ENCODE measurements at places on chromosomes 5 and 9.

DNA sequence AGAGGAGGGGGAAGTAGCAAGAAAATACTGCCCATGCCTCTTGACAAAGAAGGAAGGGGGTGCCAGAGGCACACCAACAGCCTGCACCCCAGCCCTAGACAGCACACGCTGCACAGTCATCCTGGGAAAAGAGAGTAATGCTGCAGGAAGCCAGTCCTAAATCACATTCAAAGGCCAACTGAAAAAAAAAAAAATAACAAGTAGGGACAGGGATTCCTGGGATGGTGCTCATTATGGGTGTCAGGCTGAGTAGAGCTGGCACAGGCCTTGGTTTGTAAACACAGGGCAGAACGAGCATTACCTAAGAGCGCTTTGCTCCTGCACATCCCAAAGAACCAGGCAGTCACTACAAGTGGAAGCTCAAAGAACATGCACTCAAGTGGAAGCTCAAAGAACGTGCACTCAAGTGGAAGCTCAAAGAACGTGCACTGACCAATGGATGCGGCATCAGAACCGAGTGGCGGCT lies 7.8 kb downstream of the RAPGEF1 start:
- peak; percentile 74 for DNase-seq
- no peaks in the 10 kb centered on the region for H3K36me3 ChIP-seq
- H3K4me1 ChIP-seq: peaks cover 45% of the 10 kb centered on the region
- H3K4me3 ChIP-seq: no peak overlapping the region
- no peaks in the 10 kb centered on the region for H3K27me3 ChIP-seq

GRCh38 chr9:106931466-106931865 lies 68.5 kb downstream of the ZNF462 start:
- DNase-seq: no peak
- no peak overlapping the region for H3K4me3 ChIP-seq
- H3K4me1 ChIP-seq: peaks cover 10% of the 10 kb centered on the region
- no peaks in the 10 kb centered on the region for H3K27me3 ChIP-seq
- no peak overlapping the region for H3K27ac ChIP-seq
- peaks cover 40% of the 10 kb centered on the region for H3K36me3 ChIP-seq

DNA sequence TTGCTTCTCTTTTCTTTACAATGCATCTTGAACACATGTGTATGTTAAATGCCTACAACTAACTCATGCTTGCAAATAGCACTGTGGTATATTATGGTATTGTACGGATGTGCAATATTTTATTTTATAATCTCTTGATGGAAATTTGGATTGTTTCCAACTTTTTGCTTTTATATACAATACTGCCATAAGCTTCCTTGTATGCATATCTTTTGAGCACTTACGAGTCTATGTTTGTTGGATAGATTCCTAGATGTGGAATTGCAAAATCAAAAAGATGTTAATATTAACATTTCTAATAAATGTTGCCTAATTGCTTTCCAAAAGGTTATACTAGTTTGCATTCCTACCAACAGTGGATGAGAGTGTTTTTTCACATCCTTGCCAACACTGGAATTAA lies 3.4 kb upstream of the GALNT12 start:
- no peak overlapping the region for H3K4me3 ChIP-seq
- no peaks in the 10 kb centered on the region for H3K36me3 ChIP-seq
- peaks cover 33% of the 10 kb centered on the region for H3K27me3 ChIP-seq
- no peak overlapping the region for H3K27ac ChIP-seq

DNA sequence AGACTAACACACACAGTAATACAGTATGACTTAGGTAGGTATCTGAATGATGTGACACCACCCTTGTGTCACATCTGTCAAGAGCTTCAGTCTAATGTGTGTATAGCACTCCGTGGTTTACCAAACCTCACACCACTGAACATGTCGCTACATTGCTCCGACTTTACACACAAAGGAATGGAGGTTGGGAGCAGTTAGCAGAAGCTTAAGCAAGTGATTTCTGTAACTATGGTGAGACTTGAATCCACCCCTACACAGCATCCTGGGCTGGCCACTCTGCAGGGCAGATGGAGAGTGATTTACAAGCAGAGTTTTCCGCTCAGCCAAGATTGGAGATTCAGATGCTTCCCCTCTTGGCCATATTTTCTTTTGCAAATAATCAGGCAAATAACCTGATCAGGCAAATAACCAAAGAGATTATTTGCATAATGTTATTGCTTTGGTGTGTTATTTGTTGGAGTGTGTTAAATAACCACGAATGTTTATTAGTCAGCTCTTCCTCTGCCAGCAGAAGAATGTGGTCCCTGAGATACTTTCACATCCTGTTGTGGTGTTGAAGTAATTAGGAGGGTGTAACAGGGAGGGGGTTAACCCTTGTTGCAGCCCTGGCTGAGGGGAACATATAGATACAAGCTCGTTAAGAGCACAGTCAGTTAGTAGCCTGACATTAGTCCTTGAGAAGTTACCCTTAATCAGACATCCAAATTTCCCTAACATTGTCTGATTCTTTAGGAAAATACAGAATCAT lies 92.8 kb downstream of the SNX18 start:
- H3K27me3 ChIP-seq: no peaks in the 10 kb centered on the region
- DNase-seq: peak; percentile 53
- H3K27ac ChIP-seq: no peak overlapping the region
- H3K4me1 ChIP-seq: no peaks in the 10 kb centered on the region
- no peaks in the 10 kb centered on the region for H3K36me3 ChIP-seq
- no peak overlapping the region for H3K4me3 ChIP-seq

DNA sequence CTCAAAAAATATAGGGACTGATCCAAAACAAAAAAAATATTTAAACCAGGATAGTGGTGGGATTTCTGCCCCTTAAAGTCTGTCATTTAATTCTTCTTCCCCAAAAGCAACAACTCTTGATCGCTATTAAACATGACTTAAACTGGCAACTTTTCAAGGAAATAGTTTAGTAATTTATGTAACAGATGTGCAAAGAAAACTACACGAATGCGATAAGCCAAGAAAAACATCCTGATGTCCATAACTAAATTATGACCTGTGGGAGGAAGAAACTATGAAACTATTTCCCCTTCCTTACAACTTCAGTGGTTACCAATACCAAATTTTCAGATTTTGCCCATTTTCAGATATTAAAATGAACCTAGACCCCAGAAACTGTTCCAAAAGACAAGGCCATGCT lies 31.5 kb downstream of the CLINT1 start:
- peaks cover 7% of the 10 kb centered on the region for H3K4me1 ChIP-seq
- no peak overlapping the region for H3K4me3 ChIP-seq
- H3K27me3 ChIP-seq: no peaks in the 10 kb centered on the region
- DNase-seq: no peak
- H3K27ac ChIP-seq: no peak overlapping the region

GRCh38 chr9:106421772-106422171 lies 441.2 kb upstream of the ZNF462 start:
- H3K36me3 ChIP-seq: no peaks in the 10 kb centered on the region
- no peak for DNase-seq
- peaks cover 8% of the 10 kb centered on the region for H3K4me1 ChIP-seq
- no peak overlapping the region for H3K4me3 ChIP-seq

DNA sequence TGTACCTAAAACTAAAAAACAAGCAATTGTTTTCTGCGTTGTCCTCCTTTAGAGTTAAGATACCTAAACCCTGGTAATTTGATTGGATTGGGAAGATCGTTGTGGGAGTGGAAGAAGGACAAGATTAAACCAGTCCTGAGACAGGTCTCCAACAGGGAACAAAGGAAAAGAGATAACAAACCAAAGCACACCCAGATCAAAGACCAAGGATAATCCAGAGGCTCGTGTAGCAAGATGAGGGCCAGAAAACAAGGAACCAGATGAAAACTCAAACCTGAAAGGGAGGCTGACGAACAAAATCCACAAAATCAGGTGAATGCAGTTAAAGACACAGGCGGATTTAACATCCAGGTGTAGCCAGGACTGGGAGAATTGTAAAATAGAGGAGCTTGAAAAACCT lies 618.1 kb downstream of the SLCO4C1 start:
- H3K4me1 ChIP-seq: peaks cover 2% of the 10 kb centered on the region
- no peak for DNase-seq
- H3K27me3 ChIP-seq: no peaks in the 10 kb centered on the region
- H3K4me3 ChIP-seq: no peak overlapping the region
- no peak overlapping the region for H3K27ac ChIP-seq

DNA sequence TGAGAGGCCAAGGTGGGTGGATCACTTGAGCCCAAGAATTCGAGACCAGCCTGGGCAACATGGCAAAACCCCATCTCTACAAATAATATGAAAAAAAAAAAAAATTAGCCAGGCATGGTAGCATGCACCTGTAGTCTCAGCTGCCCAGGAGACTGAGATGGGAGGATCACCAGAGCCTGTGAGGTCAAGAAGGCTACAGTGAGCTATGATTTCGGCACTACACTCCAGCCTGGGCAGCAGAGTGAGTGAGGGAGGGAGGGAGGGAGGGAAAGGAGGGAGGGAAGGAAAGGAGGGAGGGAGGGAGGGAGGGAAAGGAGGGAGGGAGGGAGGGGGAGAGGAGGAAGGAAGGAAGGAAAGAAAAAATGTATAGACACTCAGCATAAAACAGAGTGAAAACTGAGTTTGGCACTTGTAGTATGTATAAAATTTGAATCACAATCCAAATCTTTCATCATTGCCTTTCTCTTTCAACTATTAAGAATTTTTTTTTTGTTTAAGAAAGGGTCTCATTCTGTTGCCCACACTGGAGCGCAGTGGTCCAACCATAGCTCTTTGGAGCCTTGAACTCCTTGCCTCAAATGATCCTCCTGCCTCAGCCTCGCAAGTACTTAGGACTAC lies 27.8 kb downstream of the SERINC5 start:
- no peaks in the 10 kb centered on the region for H3K36me3 ChIP-seq
- no peak overlapping the region for H3K4me3 ChIP-seq
- DNase-seq: no peak
- no peak overlapping the region for H3K27ac ChIP-seq

DNA sequence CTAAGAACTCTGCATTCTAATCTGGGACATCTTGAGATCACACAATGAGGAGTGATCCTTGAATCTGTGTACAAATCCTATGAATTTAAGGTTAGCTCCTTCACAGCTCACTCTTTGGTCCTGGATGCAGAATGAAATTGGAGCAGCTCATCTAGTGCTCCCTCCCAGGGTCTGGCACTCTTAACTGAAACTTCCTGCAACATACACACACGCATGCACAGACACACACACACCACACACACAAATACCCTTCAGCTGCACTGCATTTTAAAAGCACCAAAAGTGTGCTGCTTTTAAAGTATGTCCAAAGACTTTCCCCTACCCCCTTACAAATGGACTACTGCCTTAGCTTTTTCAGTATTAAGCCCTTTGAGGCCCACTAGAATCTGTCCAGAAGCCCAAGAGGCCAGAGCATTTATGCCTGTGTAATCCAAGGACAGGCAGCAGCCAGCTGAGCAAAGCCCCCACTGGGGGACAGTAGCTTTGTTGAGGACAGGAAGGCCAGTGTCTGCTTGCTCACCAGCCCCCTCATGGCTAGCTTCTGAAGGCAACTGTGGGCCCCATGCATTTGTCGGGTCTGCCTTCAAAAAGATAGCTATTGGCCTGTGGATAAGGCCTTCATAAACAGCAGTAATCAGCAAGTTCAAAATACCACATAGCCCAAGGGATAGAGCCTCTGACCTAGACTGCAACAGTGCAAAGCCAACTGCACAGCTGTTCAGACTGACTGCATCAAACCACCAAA lies 43.6 kb downstream of the CDO1 start:
- no peak overlapping the region for H3K27ac ChIP-seq
- no peaks in the 10 kb centered on the region for H3K36me3 ChIP-seq

DNA sequence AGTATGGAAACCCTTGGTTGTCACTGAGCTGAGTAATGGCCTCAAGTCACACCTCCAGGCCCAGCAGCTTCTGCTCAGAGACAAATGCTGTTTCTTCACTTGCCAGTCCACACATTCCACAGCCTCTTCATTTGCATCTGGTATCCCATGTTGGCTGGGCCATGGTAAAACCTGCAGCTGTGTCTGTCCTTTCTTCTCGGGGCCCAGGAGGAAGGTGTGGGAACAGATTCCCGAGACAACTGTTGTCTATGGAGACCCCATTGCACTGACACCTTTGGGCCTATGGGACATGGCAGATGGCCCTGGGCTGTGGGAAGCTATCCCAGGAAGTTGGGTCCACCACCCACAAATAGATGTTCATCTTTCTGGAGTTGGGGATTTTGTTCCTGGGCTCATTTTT lies 85.1 kb downstream of the MACROH2A1 start:
- peaks cover 5% of the 10 kb centered on the region for H3K27me3 ChIP-seq
- no peaks in the 10 kb centered on the region for H3K36me3 ChIP-seq
- peaks cover 6% of the 10 kb centered on the region for H3K4me1 ChIP-seq
- H3K4me3 ChIP-seq: no peak overlapping the region
- H3K27ac ChIP-seq: no peak overlapping the region
- no peak for DNase-seq

DNA sequence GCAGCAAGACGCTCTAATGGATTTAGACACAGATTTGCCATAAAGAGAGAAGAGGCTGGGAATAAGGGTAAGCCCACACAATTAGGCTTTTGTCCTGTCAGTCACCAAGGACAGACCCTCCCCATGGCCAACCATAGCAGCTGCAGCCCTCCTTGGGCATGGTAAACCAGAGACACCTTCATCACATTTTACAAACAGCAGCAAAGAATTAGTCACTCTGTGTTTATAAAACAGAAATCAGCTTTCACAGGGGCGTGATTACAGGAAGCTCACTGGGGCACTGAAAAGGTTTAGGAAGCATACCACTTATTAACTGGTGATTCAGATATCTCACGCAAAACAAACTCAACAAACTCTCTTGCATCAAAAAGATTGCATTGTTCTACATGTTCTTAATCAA lies 37.3 kb upstream of the ZNF622 start:
- H3K27ac ChIP-seq: peak overlapping the region; percentile 49
- DNase-seq: peak; percentile 52
- H3K4me1 ChIP-seq: peaks cover 2% of the 10 kb centered on the region
- no peak overlapping the region for H3K4me3 ChIP-seq
- no peaks in the 10 kb centered on the region for H3K36me3 ChIP-seq

DNA sequence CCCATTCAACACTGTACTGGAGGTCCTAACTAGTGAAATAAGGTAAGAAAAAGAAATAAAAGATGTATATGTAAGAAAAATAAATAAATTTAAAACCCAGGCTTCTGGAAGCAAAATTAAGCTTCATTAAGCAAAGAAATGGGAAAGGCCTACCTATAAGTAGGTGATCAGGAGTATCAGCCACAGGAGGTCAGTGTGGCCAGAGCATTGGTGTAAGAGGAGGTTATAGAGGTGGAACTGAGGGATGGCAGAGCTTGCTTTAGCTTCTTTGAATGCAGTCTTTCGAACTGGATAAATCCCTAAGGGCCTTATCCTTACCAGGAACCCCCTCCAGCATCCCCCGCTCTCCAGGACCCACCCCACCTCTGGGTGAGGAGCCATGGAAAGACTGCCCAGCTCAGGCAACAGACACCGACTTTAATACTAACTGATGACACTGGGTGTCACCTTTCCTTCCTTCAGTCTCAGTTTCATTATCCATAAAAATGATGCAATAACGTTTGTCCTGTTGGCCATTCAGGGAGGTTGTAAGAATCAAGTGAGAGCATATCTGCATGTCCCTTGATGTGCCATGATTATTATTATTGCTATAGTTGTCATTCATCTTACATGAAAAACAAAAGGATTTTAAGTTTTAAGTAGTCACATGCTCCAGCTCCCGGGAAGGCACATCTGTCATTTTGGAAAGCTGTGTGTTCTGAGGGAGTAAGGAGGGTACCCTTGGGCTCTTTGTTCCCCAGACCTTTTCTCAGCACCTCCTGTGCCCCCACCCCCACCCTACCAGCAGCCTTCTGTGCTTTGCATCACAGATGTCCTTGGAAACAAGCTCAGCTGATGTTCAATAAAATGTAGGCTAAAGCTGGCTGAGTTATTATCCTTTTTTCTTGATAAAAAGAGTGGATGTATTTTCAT lies 50.8 kb upstream of the CTNNA1 start:
- H3K36me3 ChIP-seq: no peaks in the 10 kb centered on the region
- H3K4me1 ChIP-seq: peaks cover 3% of the 10 kb centered on the region

All from mesenchymal stem cell (in vitro differentiated cells and primary cell).